ENCODE measurements at places on chromosomes 7 and 10.

GRCh38 chr10:112395809-112396530 is 22.1 kb downstream of the ACSL5 start:
- DNase-seq, result no peak

GRCh38 chr7:100175296-100175935 is 1.8 kb downstream of the GPC2 start:
- DNase-seq, result no peak

- DNase-seq, result no peak
These were observed 20.9 kb upstream of the KLF6 start for GRCh38 chr10:3805791-3806461.

DNA sequence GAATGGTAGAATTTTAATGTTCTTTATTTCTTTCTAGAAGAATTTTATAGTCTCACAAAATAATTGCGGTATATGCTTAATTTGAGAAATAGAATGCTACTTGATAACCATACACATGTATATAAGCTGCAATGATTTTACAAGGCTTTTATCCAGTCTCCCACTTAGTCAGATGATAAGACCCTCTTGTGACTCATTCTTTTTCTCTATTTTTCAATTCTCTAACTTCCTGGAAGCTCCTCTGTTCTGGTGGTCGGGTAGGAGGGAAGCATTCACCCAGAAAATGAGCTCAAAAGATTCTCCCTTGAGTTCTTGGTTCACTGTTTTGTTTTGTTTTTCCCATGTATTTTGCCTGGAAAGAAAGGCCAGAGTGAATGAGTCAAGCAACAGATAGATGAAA is 546.6 kb downstream of the INHBA start:
- DNase-seq, result no peak

DNA sequence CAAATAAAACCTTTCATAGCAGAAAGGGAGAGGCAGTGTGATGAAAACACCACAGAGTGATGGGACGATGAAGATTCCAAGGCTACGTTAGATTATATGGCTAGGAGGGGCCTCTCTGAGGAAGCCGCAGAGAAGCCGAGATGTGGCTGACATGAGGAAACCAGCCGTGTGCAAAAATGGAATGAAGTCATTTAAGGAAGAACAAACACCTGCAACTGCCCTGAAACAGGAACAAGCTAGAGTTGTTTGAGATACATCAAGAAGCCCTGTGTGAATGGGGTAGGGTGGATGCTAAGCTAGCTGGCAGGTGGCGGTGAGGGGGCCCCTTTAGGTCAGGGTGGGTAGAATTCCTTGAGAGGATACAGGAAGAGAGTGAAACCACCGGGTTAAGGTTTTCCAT is 129.5 kb downstream of the KLF6 start:
- DNase-seq, result no peak

GRCh38 chr10:7111561-7111960 is 299.3 kb downstream of the SFMBT2 start:
- DNase-seq, result no peak

- no peak for DNase-seq
These were observed 43.1 kb upstream of the PHF14 start for GRCh38 chr7:10930551-10930950.

GRCh38 chr7:139116999-139117398 is 7.5 kb upstream of the ZC3HAV1 start:
- DNase-seq, result no peak

DNA sequence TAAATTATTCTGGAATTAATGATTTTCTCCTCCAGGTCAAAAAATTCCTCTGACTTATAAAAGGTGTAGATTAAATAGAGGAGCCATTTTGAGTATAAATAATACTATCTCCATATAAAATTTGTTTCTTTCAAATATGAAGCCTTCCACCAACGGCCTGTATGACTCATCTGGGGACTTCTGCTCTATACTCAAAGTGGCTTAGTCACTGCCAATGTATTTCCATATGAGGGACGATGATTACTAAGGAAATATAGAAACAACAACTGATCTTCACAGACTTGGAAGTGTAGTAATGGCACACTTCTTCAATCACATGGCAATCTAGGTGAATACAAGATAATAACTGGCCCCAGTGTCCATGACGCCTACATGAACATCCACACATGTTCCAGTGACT is 335.6 kb upstream of the HGF start:
- DNase-seq, result no peak

GRCh38 chr10:47414752-47415519 is 30.8 kb upstream of the ZNF488 start:
- no peak for DNase-seq

DNA sequence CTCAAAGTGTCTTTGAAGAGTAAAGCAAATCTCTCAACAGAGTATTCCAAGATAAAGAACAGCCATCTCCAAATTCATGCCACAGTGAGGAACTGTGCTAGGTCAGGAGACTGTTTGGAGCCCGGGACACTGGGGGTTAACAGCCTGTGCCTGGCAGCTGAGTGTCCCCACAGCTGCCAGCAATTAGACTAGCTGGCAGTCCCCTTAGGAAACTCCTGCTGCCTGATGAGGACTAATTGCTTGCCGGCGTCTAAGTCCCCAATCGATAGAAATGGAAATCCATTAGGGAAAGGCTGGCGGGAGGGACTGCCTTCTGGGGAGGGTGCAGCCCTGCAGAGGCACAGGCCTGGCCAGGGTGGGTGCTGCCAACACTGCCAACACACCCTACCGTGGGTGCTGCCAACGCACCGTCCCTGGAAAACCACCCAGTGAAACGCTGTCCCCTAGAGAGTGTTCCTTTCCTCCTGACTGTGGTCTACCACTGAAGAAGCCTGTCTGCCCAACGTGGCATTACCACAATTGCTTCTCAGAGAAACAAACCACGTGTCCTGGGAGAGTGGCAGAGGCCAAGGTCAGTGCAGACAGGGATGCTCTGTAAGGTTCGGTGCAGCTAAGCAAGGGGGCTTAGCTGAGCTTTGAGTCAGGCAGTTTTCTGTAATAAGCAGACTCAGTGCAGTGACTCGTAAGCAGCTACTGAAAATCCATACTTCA is 60.8 kb downstream of the XRCC2 start:
- DNase-seq, result no peak

- DNase-seq, result no peak
These were observed 1172.9 kb upstream of the AUTS2 start for GRCh38 chr7:68425377-68425776.

DNA sequence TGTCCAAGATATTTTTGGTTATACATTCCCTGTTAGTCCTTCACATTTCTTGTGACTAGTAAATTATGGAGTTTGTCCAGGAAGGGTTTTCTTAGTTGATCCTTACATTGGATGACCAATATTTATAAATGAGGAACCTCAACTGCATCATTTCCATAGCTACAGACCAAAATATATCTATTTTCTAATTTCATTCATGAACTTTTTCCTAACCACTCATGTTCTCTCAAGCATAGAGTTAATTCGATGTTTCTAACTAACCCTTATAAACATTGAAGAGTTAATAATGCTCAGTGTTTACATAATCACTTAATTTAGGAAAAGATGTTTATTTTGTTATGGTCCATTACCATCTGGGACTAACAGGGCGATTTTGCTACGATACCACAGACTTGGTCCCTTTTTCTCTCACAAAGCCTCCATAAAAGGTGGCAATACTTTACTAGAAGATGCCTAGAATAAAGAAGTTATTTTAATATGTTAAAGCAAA is 591.0 kb downstream of the MAGI2 start:
- no peak for DNase-seq

DNA sequence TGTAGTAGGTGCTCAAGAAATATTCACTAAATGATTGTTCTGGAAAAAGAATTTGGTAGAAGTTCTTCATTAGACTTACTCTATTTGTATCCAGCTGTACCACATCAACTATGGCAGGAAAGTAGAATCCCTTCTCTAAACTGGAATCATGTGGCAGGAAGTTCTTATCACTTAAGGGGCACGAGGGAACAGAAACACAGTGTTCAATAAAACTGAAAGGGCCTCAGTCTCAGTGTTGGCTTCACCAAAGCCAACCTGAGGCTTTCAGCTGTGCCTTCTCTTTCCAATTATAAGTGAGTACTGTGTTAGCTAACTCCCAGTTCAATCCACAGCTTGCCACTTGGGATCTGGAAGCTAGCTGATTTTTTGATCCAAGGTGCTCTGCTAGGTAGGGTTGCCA is 257.6 kb upstream of the LRGUK start:
- DNase-seq, result no peak

DNA sequence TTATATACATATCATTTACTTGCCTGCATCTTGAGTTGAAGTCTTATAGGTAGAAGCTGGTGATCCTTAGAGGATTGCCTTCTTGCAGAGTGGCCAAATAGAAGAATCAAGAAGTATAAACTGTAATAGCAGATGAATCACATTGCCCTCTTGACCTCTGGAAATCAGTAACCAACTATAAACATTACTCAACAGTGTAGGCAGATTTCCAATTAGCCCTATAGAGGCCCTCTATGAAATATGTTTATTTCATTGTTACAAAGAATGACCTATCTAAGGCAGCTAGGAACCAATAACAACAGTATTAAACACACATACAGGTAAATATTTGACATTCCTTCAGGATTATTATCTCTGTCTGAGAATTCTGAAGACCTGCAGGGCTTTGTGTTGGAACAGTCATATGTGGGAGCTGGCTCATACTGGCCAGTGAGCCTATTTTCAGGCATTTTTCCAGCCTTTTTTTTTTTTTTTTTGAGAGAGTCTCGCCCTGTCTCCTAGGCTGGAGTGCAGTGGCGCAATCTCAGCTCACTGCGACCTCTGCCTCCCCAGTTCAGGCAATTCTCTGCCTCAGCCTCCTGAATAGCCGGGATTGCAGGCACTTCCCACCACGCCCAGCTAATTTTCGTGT is 7.2 kb upstream of the SRI start:
- DNase-seq, result no peak

- no peak for DNase-seq
These were observed 10.5 kb downstream of the CRCP start for GRCh38 chr7:66125052-66125694.

DNA sequence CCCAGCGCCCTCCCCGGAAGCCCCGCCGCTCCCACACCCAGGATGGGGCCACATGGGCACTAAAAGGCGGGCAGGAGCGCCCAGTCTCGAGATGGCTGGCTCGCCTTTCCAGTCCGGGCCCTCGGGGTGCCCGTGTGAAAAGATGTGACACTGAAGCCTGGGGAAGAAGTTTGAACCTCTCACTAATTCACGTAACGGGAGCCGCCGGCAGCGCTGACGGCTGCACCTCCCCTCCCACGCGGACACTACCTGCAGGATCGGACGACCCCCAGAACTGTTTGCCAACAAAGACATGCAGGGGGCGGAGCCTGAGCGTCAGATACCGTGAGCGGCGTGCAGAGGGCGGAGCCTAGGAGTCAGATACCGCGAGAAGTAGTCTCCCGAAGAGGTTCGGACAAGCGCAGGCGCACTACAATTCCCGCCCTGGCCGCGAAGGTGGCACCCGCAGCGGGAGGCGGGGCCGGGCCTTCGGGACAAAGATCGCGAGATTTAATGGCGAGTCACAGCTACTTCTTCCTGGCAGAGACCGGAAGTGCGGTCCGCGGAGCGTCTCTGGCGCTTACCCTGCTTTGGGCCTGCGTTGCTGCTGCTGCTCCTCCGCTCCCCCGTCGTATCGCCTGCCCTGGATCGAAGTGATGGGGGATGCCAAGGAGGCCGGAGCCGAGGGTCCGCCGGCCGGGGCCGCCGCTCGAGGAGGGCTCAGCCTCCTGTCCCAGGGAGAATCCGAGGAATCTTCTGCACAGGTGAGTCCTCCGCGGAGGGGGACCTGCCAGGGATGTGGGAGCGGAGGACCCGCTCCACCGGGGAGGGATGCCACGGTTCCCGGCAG is at the start of gene EDRF1:
TSS of gene EDRF1 (plus strand) at position 537 of the 829 bp plus-strand sequence. CDS start at position 636, 99 bp downstream.
- peak; percentile 100 for DNase-seq
